ENCODE measurements at places on chromosomes 4 and X.

DNA sequence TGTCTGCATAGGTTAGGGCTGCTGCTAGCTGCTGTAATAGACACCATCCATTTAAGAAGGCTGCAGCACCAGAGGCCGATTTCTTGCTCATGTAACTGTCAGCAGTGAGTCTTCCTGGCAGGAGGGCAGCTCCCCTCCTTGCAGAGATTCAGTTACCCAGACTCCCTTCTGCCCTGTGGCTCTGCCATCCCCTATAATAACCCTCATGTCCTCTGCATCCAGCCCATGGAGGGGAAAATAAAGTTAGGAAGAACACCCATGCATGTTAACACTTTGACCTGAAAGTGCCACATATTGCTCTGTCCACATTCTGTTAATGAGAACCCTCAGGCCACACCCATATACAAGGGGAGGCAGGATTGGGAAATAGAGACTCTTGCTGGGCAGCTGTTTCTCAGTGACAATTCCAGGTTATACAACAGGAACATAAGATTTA lies 5.4 kb downstream of the STBD1 start:
- H3K4me3 ChIP-seq = no peak overlapping the region
- H3K36me3 ChIP-seq = peaks cover 20% of the 10 kb centered on the region
- H3K27me3 ChIP-seq = peaks cover 14% of the 10 kb centered on the region
- DNase-seq = no peak
- H3K4me1 ChIP-seq = peaks cover 23% of the 10 kb centered on the region
- peak overlapping the region; percentile 85 for H3K27ac ChIP-seq

- H3K36me3 ChIP-seq = no peaks in the 10 kb centered on the region
- no peak overlapping the region for H3K27ac ChIP-seq
- H3K4me3 ChIP-seq = no peak overlapping the region
- no peak for DNase-seq
- H3K27me3 ChIP-seq = peaks cover 65% of the 10 kb centered on the region
Observed at GRCh38 chr4:1082215-1083182, 30.9 kb downstream of the RNF212 start.

DNA sequence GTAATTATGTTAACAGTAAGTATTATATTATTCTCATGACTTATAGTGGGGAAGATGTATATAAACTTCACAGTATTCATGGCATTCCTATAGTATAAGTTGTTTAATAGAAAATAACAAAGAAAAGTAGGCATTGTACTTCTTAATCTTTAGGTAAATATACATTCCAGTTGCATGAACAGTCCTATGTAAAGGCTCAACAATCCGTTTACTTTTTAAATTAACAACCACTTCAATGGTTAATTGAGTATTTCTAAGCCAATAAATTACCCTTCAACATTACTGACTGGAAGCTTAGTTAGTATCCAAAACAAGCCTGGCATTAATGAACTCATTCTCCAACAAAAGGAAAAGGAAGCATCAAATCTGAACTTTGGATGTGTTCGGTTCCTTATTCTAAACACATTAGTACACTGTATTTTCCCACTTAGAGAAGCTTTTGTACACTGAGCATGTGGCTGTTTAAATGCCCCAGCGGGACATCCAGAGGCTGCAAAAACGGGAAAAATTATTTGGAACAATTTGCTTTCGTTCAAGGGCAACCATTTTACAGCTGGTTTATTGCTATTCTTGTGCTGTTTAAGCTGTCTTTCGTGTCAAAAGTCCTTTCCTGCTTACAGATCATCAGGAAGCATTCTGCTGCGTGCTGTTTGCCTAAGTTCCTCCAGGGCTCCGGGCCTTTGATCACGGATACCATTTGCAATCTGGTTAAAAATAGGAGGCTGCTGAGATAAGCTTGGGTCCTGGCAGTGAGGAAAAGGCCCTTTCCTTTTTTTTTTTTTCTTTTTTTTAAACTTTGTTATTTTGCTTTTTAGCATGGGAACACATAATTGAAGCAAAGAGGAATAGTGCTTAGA lies 460.3 kb downstream of the SPRY1 start:
- peaks cover 53% of the 10 kb centered on the region for H3K4me1 ChIP-seq
- peak; percentile 20 for DNase-seq
- H3K4me3 ChIP-seq = peak overlapping the region; percentile 39
- no peaks in the 10 kb centered on the region for H3K27me3 ChIP-seq
- peak overlapping the region; percentile 90 for H3K27ac ChIP-seq

- no peaks in the 10 kb centered on the region for H3K36me3 ChIP-seq
- H3K4me3 ChIP-seq = no peak overlapping the region
- no peak overlapping the region for H3K27ac ChIP-seq
- DNase-seq = no peak
Observed at GRCh38 chrX:57651169-57651919, 28.7 kb downstream of the NLRP2B start.

DNA sequence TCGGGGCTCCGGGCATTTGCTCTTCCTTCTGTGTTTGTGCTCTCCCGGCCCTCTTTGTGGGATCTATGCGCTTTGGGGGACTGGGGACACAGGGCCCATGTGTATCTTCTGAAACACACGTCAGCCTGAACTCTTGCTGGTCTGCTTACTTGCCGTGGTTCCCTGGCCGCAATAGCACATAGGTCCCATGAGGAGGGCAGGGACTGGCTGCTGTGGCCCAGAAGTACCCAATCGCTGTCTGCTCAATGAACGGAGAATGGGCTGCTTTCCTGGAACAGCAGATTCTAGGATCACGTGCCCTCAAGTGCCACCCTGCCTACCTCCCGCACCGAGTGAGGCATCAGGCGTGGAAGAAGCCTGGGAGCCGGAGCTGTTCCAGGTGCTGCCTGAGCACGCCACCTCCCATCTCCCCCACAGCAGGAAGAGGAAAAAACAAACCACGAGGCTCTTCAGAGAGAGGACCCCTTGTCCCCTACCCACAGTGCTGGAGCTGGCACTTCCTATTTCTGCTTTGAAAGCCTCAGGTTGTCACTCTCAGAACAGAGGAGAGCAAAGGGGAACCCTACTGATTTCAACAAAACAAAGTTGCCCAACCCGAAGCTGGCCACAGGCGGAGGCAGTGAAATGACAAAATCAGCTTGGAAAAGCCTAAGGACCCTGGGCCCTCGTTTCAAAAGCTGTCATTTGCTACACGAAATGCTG lies 3.8 kb downstream of the G6PD start:
- peaks cover 23% of the 10 kb centered on the region for H3K4me1 ChIP-seq
- H3K4me3 ChIP-seq = no peak overlapping the region
- no peak overlapping the region for H3K27ac ChIP-seq
- DNase-seq = no peak
- H3K27me3 ChIP-seq = no peaks in the 10 kb centered on the region
- H3K36me3 ChIP-seq = peaks cover 12% of the 10 kb centered on the region

DNA sequence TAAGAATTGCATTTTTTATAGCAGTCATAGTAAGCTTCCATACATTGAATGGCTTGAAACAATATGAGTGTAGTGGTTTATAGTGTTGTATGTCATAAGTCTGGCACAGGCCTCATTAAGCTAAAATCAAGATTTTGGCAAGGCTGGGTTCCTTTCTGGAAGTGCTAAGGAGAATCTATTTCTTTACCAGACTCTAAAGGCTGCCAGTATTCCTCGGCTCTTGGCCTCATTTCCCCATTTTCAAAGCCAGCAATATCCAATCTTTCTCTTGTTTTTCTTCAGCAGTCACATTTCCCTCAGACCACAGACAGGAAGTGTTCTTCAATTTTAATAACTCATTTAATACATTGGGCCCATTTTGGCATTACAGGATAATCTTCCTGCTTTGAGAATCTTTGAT lies 1155.5 kb upstream of the PABPC4L start:
- H3K4me3 ChIP-seq = no peak overlapping the region
- DNase-seq = no peak
- no peak overlapping the region for H3K27ac ChIP-seq
- H3K36me3 ChIP-seq = no peaks in the 10 kb centered on the region

DNA sequence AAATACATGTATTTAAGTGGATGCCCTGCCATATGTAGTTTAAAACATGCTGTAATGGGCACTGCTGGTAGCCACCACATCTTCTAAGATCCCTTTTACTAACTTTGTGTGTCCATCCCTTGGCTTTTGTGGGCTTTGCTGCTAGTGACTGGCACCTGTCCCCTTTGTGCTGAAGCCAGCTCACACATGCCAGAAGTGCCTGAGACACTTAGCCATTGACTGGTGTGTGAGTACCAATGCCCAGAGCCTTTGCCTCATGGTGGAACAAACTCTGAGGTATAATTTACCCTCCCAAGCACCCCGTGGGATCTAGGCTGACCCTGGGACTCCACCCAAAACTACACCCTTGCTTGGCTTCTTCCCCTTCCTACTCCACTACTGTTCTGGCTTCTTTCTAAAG lies 33.0 kb downstream of the ARHGAP6 start:
- H3K36me3 ChIP-seq = no peaks in the 10 kb centered on the region
- H3K4me1 ChIP-seq = peaks cover 5% of the 10 kb centered on the region
- H3K4me3 ChIP-seq = no peak overlapping the region
- H3K27me3 ChIP-seq = no peaks in the 10 kb centered on the region

GRCh38 chr4:184823014-184823413 lies 2.8 kb downstream of the ACSL1 start:
- H3K4me3 ChIP-seq = no peak overlapping the region
- no peak for DNase-seq
- peaks cover 15% of the 10 kb centered on the region for H3K4me1 ChIP-seq
- peaks cover 61% of the 10 kb centered on the region for H3K27me3 ChIP-seq

- peaks cover 3% of the 10 kb centered on the region for H3K27me3 ChIP-seq
- H3K4me1 ChIP-seq = peaks cover 66% of the 10 kb centered on the region
- peak; percentile 20 for DNase-seq
Observed at GRCh38 chr4:123616951-123617461, 220.4 kb downstream of the SPRY1 start.

- H3K4me3 ChIP-seq = no peak overlapping the region
- no peaks in the 10 kb centered on the region for H3K4me1 ChIP-seq
- H3K27ac ChIP-seq = no peak overlapping the region
- H3K36me3 ChIP-seq = no peaks in the 10 kb centered on the region
- DNase-seq = no peak
Observed at GRCh38 chr4:59727745-59728144, 1472.4 kb upstream of the ADGRL3 start.

DNA sequence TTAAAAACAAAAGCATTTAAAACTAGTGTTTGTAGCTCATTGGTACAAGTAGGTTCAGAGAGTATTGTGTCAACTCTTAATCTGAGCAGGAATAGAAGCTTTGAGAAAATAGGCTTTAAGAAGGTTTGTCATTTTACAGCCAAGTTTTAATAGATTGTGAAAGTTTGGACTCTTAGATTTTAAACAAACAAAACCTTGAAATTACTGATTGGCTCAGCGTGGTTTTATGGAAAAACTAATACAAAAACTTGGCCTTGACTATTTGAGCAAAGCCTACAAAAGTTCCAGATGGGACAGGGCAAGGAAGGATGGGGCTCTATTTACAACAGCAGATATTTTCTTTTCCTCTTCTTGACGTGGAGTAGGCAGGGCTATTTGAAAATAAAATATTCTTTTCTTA lies 16.5 kb downstream of the ZFX start:
- DNase-seq = no peak
- no peak overlapping the region for H3K27ac ChIP-seq
- peaks cover 54% of the 10 kb centered on the region for H3K36me3 ChIP-seq
- H3K4me3 ChIP-seq = no peak overlapping the region

DNA sequence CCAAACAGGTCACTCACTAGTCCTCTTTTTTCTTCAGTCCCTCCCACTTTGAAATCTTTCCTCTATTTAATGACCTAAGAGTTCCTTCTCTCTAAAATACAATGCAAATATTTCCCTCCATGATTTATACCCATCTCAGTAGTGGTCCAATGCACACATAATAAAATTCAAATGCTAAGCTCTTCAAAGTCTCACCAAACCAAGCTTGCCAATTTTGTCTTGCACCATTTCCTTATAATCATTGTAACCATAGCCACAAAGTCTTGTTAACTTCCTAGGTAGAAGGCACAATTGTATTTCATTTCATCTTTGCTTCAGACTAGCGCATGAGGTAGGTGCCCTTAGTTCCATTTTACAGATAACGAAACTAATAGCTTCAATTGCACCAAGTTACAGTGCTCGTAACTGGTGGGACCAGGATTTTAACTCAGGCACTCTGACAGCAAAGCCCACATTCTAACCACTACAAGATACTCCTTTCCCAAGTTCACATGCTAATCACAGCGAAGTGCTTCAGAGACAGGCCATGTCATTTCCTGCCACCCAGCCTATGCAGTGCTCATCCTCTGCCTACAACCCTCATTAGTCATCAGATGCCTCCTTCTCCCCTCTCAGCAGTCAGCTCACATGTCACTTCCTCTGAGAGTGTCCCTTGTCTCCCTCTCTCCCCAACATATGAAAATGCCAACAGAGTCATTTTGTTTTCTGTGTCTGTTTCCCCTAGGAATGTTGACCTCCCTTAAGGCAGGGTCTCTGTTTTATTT lies 66.9 kb upstream of the PPARGC1A start:
- no peak for DNase-seq
- H3K27ac ChIP-seq = no peak overlapping the region
- peaks cover 3% of the 10 kb centered on the region for H3K27me3 ChIP-seq
- H3K36me3 ChIP-seq = no peaks in the 10 kb centered on the region
- no peaks in the 10 kb centered on the region for H3K4me1 ChIP-seq

- no peak overlapping the region for H3K27ac ChIP-seq
- H3K36me3 ChIP-seq = peaks cover 93% of the 10 kb centered on the region
- no peak for DNase-seq
- H3K4me1 ChIP-seq = no peaks in the 10 kb centered on the region
- H3K4me3 ChIP-seq = no peak overlapping the region
Observed at GRCh38 chrX:131812847-131813825, 210.0 kb upstream of the STK26 start.

All from nephron progenitor cell (in vitro differentiated cells).